ENCODE measurements at places on chromosomes 7 and 10.

GRCh38 chr10:132868995-132869394, 73.4 kb downstream of the CFAP46 start:
- DNase-seq = no peak

DNA sequence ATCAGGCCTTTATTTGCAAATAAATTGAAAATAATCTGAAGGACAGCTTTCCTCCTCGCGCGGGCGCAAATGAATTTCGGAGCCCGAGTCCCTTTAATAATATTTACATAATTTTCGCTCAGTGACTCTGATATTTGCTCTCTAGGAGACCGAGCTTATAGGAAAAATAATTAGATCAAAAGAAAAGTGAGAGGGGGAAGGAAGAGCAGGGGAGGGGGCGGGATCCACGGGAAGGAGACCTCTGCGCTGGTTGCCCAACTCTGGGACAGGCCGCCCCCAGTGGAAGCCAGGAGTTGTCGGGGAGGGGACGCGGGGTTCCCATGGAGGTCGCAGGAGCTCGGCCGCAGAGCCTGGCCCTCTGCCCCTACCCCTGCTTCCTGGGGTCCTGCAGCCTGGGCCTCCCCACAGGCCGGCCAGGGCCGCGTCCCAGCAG, 5.8 kb downstream of the UNCX start:
- no peak for DNase-seq

DNA sequence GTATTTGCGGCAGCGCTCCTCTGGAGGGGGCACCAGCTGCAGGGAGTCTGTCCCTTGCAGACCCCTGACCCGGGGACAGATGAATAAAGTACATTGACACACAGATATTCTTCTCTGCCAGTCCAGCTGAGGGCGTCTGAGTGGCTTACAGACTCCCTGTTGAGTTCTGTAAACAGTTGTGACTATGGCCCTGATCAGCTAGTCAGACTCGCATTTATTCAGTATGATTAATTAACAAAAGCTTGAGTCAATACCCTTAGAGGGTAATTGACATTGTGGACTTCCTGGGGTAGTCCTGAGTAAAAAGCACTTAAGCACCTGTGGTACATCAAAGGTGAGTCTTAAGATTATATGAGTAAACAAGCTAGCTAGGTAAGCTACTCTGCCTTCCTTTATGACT, 21.0 kb downstream of the ANKRD30A start:
- peak; percentile 20 for DNase-seq

GRCh38 chr7:128939861-128940410, 2.2 kb downstream of the IRF5 start:
- no peak for DNase-seq

DNA sequence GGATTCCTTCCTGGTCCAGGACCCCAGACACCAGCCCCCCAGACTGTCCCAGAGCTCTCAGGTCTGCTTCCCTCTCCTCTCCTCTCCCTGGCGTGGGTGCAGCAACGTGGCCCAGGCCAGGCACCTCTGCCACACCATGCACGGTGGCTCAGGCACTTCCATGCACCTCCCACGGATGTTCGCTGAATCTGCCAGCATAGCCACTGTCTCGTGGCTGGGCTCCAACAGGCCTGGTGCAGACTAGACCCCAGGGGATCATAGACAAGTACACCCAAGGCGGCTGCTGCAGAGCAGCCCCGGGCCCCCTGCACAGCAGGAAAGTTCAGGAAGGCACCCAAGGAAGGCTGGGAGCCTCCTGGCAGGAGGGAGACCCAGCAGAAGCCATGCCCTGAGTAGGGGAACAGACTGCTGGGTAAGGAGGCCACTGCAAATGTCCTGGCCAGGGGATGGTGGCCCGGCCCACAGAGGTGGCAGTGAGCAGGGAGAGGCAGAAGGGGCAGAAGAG, 4.4 kb downstream of the RASGEF1A start:
- DNase-seq = no peak

GRCh38 chr7:17599733-17600339, 301.4 kb downstream of the AHR start:
- DNase-seq = no peak

DNA sequence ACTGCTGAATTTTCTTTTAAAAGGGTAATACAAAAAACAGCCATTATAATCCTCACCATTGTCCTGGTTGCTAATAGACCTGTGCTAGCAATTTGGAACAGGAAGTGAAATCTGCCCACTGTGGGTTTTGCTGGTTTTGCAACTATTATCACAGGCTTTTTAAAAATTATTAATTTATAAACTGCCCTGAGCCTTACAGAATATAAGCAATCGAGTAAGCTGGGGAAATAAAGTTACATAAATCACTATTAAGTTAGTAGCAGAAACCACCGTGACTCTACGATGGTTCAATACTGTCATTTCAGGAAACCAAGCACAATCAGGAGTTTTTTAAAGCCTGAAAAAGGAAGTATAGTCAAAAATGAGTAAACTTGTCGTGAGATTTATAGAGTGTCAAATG, 62.3 kb downstream of the TMEM26 start:
- DNase-seq = no peak

DNA sequence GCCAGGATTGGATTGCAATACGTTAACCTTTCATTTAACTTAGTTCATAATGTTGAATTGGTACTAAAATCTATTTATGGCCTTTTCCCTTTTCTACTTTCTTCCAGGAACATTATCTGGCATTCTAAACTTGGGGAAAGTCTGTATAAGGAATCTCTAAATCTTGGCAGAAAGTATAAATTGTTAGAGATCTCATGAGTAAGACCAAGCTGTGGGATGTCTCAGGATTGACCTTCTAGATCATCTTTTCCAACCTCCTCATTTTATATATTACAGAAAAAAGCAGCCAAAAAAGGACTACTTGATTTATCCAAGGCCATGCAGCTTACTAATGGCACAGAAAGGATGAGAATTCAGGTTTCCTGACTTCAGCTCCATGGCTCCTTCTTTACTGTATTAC, 598.3 kb downstream of the INHBA start:
- no peak for DNase-seq

DNA sequence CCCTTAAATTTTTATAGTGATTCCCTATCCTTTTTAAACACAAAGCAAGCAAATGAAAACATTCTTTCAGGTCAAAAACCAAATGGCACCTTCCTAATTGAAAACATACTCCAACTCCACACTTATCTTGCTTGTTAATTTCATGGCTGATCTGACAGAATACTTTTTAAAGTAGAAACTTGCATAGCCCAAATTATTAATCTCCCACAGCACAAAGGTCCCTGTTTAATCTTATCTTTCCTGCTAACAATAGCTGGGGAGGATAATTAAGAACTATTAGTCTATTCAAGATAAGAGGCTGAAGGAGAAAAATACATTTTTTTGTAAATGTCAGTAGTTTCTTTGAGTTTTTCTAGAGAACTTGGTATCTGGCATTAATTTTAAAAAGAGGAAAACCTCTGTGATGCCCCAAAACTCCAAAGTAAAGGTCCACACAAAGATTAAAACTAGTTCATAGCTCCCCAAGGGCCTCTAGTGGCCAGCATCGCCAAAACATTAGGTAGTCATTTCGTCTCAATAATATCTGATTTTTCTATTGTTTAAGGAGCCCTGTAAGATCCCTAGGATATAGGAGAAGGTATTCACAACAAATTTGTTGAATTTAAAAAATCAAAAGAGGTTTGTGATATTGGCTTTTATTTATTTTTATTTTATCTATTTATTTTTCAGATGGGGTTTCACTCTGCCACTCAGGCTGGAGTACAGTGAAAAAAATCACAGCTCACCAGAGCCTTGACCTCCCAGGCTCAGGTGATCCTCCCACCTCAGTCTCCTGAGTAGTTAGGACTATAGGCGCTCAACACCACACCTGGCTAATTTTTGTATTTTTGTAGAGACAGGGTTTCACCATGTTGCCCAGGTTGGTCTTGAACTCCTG, 14.7 kb downstream of the CDNF start:
- peak; percentile 72 for DNase-seq

DNA sequence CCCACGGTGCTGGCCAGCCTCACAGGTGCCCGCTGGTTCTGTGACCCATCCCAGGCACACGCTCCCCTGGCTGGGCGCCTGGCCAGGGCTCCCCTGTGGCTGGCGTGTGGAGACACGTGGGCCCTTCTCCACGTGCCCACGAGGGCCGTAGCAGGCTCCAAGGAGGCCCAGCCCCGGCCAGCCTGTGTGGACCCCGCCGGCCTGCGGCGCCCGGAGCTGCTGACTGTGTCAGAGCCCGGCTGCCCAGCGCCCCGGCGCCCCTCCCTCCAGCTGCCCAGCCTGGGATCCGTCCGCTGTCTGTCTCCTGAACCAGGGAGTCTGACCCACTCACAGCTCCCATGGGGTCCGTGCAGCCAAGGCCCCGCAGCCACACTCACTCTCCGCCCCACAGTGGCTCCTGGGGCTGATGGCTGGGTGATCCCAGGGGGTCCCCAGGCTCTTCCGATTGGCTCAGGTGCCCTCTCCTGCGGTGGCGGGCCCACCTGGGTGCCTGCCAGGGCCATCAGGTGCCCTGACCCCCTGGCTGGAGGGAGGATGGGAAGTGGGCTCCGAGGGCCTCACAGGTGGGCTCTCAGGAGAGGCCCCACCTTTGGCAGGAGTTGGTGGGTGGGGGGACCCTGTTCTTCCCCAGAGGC, 9.6 kb downstream of the TMEM184A start:
- no peak for DNase-seq

DNA sequence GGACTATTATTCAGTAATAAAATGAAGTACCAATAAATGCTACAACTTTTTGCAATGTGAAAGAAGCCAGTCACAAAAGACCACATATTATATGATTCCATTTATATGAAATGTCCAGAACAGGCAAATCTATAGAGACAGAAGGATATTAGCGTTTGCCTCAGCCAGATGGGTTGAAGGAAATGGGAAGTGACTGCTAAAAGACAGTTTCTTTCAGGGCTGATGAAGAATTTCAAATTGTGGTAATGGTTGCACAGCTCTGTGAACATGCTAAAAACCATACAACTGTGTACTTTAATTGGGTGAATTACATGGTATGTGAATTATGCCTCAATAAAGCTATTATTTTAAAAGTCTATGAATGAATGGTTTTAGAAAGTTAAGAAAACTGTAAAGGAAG, 23.9 kb upstream of the REEP3 start:
- no peak for DNase-seq

- no peak for DNase-seq
Observed at GRCh38 chr7:108028111-108028510, 25.1 kb upstream of the LAMB1 start.

GRCh38 chr7:33354201-33354600, 224.8 kb downstream of the BBS9 start:
- DNase-seq = no peak

DNA sequence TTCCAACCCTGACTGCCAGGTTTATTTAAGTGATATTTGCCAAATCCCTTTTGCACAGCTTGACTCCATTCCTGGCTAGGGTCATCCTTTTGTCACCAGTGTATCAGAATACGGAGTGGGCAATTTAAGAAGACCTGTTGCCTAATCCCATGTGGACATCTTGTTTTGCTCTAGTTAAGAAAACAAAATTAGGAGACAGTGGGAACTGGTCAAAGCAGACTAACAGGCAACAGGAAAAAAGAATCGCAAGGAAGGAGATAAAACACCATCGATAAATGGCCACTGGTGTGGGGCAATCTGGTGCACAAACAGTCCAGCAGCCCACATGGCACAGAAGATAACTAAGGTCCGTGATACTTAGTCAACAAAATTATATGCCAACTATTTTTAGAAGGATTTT, 21.4 kb downstream of the KDM7A start:
- DNase-seq = no peak

DNA sequence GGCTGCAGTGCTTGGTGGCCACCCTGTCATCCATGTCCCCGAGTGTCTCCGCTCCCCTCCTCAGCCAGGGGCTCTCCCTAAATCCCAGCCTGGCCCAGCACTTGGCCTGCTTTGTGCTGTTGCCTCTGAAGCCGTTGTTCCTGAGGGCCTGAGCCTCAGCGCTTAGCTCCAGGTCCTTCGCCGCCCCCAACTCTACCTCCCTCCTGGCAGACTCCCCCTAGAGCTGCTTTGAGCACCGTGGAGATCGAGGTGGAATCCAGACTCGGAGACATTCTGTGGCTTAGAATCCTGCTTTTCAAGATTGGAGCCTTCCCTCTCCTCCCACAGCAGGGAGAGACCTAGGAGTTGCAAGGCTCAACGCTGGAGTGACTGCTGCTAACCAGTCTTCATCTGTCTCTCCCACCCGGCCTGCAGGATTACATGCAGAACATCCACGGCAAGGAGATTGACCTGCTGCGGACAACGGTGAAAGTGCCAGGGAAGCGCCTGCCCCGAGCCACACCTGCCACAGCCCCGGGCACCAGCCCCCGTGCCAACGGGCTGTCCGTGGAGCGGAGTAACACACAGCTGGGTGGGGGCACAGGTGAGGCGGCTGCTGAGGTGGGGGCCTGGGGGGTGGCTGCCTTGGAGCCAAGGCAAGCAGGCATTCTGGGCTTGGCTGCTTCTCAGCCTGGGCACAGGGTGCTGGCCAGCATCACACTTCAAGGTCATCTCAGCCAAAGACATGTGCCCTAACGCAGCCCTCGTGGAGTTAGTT, 33.3 kb downstream of the GBX1 start:
- no peak for DNase-seq

GRCh38 chr7:98569691-98570337, 47.3 kb upstream of the NPTX2 start:
- DNase-seq = no peak

DNA sequence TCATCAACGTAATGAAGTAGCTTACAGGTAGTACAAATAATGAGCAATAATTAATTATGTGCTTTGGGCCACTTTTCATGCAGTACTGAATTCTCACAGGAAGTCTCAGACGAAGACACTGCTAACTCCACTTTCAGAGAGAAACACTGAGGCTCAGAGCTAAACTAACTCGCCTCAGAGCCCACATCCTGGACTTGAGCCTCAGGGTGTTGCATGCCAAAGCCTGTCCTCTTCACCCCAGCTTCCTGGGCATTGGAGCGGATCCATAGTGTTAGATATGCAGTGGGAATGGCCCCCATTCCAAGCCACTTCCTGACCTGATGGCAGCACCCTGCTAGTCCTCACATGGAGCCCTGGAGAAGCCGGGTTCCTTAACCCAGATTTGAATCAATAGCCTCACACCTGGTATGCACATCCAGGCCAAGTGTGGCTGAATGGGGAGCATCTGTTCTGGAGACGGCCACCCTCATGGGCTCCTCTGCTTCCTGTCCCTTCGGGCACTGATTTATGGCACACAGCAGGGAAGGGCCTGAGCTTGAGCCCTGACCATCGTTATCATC, 265.1 kb upstream of the ZNF32 start:
- no peak for DNase-seq

DNA sequence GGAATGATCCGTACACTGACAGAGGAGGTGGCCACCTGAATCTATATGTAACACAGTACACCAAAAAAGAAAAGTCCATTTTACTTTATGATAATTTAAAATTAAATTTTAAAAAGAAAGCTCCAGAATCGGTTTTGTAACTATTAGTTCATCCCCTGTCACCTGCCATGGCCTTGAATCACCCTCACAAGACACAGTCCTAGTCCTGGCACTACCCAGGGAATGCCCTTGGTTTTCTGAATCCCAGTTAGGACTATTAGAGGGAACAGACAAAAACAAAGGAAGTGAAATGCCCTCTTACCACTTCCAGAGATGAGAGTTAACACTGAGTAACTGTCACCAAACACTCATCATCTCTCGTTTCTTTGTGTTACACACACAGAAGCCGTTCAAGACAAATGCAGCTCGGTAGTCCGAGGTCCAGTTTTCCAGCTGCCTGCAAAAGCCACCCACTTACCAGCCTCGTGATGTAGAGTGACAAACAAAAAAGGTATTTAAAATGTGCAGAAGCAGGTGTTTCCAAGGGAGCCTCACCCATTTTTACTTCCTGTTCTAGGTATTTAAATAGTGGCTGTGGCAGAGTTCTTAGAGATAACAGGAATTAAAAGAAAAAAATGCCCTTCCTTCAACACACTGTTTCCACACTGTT, 6.1 kb downstream of the PTPRN2 start:
- DNase-seq = no peak

All from T47D (cell line).